Mesothelial cell of epicardium (in vitro differentiated cells): ENCODE measurements at places on chromosomes 1 and 21.

DNA sequence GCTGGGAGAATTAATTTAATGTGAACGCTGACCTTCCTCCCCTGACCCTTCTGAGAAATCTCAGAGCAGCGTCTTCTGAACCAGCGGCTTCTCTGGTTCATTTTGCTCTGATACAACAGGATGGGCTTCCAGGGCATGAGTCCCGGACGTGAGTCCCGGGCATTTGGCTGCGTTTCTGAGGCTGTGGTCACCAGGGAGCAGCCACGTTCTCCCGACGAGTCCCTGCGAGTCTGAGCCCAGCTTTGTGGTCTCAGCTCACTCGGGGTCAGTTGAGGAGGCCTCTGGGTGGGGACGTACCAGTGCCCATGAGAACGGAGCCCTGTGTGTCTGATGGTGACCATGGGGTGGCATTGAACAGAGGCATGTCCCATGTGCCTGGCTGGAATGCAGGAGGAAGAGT lies 17.7 kb upstream of the OBSCN start:
- DNase-seq: no peak

GRCh38 chr1:174169342-174169741 lies 10.0 kb downstream of the RABGAP1L start:
- DNase-seq: no peak

- no peak for DNase-seq
Observed at GRCh38 chr1:42951588-42951987, 7.1 kb downstream of the SLC2A1 start.

DNA sequence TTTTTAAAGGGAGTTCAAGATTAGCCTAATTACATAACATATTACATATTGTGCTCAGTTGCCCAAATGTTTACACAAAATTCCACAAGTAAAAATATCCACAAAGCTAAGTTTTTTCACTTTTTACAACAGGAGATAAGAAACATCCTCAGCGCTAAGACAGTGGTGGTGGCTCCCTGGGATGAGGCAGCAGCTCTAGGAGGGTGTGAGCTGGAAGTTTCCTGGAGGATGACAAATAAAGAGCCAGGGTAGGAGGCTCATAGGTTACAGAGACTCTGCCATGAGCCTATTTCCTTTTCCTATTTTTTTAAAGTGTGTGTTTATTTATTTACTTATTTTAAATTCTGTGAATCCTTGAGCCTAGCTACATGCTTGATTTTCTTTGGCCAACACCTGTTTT lies 91.7 kb downstream of the COL24A1 start:
- no peak for DNase-seq
